H9 (cell line): ENCODE measurements at places on chromosomes 5 and 9. TPM values are rescaled to one million over a fixed set of nuclear protein-coding genes. Genes with fewer than 3 reads are reported as not detected.

GRCh38 chr9:134914501-134914834 is 3.2 kb downstream of the FCN1 start:
- no peaks in the 10 kb centered on the region for H3K4me1 ChIP-seq
- no peak overlapping the region for H3K27ac ChIP-seq
- no peak for DNase-seq
- H3K27me3 ChIP-seq = no peaks in the 10 kb centered on the region
- peaks cover 4% of the 10 kb centered on the region for H3K36me3 ChIP-seq

Gene EGFLAM
- 0.33 TPM in 2 replicates for total RNA-seq

Gene NOXA1
- 1.8 and 2.0 TPM in 2 replicates for total RNA-seq

Gene SHOC1
- not detected in 2 replicates for total RNA-seq
